ENCODE measurements at places on chromosomes 7 and 10.

DNA sequence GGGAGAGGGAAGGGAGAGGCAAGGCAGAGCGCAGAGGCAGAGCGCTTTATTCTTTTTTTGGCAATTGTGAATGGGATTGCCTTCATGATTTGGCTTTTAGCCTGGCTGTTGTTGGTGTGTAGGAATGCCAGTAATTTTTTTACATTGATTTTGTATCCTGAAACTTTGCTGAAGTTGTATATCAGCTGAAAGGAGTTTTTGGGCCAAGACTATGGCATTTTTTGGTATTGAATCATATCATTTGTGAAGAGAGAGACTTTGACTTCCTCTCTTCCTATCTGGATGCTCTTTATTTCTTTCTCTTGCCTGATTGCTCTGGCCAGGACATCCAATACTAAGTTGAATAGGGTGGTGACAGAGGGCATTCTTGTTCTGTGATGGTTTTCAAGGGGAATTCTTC is 291.3 kb downstream of the REEP3 start:
- DNase-seq, result no peak

- no peak for DNase-seq
These were observed 660 bp downstream of the SUV39H2 start for GRCh38 chr10:14879124-14879927.

DNA sequence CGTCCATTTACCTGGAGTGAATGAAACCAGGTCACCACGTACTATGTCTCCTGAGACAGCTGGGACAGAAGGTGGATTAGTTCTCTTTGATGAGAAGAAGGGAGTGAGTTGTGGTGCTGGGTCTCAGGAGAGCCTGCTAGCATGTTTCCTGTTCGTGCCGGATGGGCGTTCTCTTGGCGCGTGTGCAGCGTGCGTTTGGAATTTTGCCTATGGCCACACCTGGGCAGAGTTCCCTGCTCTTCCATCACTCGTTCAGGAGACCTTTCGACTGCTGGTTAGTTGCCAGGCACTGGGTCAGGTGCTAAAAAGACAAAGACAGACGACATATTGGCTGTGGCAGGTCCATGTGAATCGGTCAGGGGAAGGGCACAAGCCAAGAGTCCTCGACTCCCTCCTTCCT is 90.3 kb downstream of the TRRAP start:
- DNase-seq, result no peak

- DNase-seq, result no peak
These were observed 3.6 kb downstream of the LHPP start for GRCh38 chr10:124465003-124465776.

DNA sequence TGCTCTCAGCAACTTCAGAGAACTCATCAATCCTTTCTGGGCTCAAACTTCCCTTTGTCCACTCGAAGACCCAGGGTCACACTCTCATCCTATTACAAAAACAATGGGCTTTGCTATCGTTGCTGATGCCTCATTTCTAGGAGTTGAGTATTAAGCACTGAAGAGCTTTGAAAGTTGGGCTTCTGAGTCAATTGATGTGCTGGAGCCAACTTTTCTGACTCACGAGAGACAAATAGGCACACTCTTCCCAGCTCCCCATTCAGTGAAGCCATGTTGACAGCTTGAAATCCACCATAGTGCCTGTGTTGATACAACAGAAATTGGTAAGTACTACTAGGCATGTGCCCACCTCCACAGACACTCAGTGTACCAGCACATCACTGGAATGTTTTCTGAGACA is 97.5 kb upstream of the PRSS58 start:
- no peak for DNase-seq

- no peak for DNase-seq
These were observed 62.9 kb upstream of the VKORC1L1 start for GRCh38 chr7:65809982-65810288.

DNA sequence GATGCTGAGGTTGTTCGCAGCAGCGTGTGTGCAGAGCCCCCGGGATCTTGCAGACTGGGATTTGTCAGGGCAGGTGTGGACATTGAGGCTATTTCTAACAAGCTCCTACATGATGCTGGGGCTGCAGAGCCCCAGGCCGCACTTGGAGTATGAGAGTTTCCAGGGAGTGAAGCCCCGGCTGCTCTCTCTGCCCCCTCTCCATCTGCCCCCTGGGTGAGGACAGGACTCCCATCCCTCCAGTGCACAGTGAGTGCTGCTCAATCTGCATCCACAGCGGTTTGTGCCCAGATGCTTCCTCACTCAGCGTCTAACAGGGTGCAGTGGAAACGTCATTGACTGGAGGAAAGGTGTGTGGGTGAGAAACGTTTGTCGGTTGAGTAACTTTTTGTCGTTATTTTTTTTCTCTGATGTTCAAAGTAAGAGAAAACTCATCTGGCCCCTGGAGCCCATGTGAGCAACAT is 25.3 kb downstream of the IL2RA start:
- peak; percentile 37 for DNase-seq

DNA sequence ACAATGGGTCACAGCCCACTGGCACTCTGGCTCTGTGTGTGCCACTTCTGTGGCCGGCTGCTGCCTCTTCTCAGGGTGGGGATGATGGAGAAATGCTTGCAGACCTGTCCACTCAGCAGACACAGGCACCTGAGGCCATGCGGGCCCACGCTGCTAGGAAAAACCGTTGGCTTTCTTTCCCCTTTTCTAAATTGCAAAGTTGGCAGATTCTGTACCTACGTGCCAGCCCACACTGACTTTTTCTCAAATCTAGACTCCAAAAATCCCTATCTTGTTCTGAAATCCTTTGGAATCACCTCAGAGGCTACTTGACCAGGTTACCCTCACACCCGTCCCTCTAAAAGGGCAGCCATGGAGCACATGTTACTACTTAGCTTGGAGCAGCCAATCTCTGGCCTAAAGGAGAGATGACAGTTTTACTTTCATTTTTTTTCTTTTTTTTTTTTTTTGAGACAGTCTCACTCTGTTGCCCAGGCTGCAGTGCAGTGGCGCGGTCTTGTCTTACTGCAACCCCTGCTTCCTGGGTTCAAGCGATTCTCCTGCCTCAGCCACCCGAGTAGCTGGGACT is 99.4 kb downstream of the RNF216 start:
- no peak for DNase-seq

GRCh38 chr10:3559527-3559926 is 225.5 kb downstream of the KLF6 start:
- no peak for DNase-seq

DNA sequence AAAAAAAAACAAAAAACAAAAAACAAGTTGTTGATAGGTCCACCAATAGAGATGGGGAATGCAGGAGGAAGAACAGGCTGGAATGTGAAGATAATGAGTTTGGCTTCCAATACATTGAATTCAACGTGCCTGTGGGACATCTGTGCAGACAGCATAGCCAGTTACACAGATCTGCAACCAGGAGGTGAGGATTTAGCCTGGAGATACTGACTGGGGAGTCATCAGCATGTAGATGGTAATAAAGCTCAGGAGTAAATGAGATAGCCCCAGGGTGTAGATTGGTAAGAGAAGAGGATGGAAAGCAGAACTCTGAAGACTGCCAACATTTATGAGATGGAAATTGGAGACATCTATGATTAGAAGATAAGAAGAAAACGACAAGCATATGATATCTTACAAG is 4.7 kb upstream of the TRIM8 start:
- no peak for DNase-seq

- peak; percentile 67 for DNase-seq
These were observed 11.1 kb upstream of the CRTAC1 start for GRCh38 chr10:98041352-98042043.

DNA sequence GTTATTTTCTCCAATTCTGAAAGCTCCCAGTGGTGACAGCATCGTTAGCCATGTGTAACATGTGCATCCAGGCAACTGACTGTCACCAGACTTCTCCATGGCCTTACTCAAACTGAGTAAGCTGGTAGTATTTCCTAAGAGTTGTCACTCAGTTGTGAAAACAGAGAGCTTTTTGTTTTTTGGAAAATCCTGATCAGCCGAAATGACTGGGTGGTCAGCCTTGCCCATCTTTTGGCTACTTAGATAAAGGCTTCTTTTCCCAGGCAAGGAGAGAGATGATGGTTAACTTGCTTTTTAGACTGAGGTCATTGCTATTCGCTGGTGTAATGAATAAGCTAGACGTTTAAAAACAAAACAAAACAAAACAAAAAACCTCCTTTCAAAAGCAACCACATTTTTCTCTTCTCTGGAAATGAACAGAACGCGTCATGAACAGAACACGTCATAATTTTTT is 159.5 kb upstream of the KLF14 start:
- DNase-seq, result no peak

DNA sequence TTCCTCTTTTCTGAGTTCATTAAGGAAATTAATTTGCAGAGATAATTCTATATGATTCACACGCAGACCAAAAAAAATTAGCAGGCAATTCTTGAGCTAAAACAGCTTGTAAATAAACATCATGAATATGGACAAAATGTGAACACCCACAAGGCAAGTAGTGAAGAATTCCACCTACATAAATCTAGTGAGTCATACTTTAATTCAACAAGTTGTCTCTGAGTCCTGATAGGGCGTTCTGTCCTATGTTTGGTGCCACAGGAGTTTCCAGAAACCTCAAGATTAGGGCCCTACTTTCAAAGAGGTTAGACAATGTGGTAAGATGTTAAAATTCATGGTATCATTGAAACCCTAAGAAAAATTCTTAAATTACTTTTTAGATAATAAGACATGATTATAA is 122.3 kb downstream of the SGMS1 start:
- DNase-seq, result no peak

DNA sequence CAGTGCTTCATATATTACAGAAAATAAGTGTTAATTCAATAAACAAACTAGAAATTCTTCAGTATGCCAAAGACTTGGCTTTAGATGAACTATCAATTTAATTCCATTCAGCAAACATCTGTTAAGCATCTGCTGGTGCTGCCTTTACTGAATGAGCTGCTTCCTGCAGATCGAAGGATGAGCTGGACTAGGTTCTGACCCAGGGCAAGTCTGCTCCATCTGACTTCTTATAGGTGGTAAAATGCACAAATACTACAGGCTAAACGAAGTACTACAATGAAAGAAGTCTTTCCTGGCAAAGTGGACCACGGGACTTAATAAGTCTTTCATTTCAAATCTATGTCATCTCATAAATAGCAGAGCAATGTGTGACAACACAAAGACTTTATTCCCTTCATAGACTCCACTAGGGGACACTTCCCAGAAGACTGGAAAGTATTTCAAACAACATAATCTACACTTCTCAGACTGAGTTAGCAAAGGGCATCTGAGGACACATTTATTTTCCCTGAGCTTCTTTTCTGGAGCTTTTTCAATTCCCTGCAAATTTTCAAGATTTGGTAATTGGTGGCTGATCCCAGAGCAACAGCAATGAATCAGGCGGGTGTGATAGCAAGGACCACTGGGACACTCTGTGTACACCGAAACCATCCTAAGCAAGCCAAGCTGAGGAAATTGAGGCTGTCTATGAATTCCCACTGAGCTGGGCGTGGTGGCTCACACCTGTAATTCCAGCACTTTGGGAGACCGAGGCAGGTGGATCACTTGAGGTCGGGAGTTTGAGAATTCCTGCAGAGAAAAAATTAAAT is 108.9 kb upstream of the FRMD4A start:
- DNase-seq, result no peak

DNA sequence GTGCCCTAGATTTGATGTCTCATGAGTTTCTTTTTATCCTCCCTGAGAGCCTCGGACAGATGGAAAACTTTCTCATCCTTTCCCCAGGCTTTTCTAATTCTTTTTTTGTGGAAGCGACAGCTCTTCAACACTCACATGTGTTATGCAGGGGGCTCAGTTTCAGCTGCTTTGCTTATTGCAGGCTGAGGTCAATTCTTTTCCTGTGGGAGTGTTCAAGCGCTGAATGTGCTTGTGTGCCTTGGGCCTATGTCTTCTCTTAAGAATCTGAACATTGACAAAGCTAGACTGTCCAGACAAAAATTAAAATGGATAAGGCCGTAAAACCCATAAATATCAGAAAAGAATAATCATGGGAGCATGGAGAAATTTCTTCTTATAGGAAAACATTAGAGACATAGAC is 125.2 kb upstream of the STEAP4 start:
- no peak for DNase-seq

GRCh38 chr10:70912556-70912955 is 24.2 kb upstream of the PCBD1 start:
- no peak for DNase-seq

GRCh38 chr7:132455378-132455777 is 120.9 kb downstream of the PLXNA4 start:
- DNase-seq, result no peak

- DNase-seq, result no peak
These were observed 57.1 kb downstream of the PLPP4 start for GRCh38 chr10:120514035-120514620.

GRCh38 chr7:70455925-70456324 is 676.0 kb upstream of the GALNT17 start:
- DNase-seq, result no peak

DNA sequence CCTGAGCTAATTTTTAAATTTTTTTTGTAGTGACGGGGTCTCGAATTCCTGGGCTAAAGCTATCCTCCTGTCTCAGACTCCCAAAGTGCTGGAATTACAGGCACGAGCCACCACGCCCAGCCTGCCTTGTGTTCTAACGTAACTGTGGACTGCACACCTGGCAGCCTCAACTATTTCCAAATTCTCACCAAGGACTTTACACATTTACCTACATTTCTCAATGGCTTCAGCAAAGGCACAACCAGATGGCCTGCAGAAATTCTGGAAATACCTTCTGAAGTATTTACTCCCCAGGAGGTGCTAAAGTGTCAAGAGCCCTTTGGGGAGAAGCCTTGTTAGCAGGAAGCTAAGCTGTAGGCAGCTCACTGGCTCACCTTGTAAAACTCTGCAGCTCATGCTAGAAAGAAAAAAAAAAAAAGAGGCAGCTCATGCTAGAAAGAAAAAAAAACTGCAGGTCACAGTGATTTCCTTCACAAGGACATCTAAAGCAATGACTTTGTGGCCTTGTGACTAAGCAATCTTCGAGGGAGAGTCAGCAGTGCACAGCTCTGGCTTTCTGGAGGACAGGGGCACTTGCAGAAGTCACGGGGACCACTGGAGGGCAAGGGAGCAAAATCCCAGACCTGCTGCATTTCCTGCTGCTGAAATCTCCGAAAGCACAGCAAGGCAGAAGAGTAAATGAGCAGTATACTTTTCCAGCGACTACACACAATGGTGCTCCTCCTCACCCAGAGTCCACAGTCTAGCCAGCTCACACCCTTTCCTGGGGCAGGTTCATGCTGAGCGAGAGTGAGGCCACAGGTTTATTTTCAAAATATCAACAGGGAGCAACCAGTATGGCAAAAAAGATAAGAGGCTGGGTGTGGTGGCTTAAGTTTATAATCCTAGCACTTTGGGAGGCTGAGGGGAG is 40.4 kb downstream of the BAIAP2L1 start:
- DNase-seq, result no peak

GRCh38 chr7:94432817-94433216 is 38.1 kb downstream of the COL1A2 start:
- DNase-seq, result no peak
